ENCODE measurements at places on chromosomes 3 and 15.

DNA sequence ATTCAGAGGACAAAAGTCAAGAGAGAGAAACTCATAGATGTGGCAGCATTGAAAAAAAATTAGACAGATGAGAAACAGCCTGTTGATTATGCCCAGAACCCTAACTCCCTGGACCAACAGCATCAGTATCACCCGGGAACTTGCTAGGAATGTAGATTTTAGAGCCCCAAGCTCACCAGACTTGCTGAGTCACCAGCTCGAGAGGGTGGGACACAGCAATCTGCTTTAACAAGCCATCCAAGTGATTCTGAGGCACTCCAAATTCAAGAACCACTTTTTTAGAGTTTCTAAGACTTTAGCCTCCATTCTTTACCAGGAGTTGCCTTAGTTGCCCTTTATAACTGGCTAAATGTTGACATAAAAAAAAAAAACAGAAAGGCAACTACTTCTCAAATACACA is 70.9 kb downstream of the CGGBP1 start:
- no peak for DNase-seq

DNA sequence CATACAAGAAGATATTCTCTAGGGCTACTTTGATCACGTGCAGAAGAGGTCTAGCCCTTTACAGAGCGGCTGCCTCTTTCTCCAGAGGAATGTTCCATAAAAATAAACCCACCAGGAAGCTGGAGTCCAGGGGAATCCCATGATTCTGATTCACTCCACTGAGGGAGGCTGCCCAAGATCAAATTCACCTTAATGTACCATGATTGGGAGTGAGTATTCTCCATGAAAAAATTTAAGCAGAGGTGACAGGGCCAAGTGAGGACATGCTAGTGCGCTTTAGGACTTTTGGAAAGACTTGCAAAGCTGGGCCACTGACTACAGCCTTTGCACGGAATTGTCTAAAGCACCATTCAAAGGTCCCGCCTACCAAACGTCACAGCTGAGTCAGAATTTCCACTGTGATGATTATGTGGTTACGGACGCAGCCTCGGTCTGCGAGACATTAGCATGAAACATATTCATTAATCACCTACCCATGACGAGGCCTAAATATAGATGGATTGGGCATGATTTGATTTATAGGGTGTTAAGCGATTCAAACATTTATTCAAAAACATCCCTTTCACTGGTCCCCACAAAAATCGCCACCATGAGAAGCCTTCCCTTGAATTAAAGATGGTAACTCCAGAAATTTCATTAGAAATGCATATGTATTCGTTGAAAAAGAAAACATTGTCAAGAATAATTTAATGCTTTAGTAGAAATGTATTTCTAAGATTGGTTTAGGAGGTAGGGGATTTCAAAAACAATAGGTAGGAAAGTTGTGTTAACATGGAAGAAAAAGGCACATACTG is 152.6 kb downstream of the GREM1 start:
- no peak for DNase-seq

DNA sequence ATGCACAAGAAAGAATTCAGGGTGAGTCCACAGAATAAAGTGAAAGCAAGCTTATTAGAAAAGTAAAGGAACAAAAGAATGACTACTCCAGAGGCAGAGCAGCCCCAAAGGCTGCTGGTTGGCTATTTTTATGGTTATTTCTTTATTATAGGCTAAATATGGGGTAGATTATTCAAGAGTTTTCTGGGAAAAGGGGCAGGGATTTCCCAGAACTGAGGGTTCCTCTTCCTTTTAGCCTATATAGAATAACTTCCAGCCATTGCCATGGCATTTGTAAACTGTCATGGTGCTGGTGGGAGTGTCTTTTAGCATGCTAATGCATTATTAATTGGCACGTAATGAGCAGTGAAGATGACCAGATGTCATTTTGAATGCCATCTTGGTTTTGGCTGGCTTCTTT is 13.6 kb downstream of the GLDN start:
- no peak for DNase-seq

DNA sequence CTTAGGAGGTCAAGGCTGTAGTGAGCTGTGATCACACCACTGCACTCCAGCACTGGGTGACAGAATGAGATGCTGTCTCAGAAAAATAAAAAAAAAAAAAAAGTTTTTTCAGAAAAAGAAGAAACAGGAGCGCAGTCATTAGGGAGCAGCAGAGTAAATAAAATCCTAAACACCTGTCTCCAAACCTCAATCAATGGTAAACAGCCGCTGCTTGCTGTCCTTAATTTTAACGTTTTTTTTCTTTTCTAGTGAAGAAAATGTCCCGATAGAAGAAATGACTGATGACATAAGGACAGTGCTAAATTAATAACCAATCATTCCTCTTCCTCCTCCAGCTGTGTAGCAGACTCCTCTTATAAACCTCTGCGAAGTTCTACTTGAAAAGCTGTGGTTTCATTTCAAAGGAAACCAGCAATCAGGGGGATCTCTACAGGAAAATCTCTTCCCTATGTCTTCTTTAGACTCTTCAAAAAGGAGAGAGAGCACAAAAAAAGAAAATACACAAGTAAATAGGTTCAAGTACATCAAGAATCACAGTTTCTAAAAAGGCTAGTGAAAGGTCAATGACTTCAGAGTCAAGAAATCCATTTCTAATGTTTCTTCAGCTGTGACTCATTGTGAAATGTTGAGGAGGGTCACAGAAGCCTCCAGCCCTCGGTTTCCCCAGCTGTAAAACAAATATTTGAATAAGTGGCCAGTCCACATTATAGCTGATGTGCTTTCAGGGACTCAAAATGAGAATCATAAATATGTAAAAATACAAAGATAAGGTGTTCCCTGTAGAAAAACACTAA is 127.6 kb downstream of the TMCO5A start:
- DNase-seq, result no peak

DNA sequence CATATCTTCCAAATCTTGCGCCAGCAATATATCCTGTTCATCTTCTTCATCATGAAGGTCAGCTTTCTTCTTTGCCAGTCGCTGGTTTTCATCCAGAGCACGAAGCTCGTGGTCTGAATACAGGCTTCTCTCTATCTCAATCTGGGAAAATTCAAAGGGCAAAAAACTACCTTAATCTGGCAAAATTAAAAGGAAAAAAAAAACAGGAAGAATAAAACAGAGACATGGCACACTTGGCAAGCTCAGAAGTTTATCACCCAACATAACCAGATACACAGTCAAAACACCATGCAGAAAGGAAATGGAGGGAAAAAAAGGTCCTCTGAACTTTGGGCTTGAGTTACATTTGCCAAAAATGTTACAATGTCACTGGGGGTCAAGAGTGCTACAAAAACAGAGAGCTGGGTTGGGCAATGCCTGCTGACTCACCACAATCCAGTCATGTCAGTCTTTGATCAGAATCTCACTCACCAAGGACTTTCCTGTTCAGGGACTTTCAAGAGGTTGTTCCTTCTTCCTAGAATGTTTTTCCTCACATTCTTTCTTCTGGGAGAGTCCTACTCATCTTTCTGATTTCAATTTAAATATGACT is 1.5 kb downstream of the MRPL46 start:
- DNase-seq, result no peak

DNA sequence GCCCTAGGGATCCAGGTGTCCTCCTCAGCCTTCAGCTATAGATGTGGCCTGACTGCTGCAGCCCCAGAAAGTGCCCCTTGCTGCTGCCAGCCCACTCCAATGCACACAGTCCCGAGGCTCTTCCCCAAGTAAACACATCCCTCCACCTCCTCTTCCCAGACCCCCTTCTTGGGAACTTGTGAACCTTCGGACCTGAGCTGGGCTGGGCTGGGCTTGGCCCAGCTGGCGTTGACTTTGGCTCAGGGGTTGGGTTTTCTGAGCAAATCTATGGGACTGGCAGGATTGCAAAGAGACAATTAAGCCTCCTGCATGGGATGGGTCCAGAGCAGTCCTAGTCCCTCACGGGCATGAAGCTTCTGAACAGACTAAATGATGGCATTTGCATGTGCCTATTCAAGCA is 14.7 kb downstream of the VIPR1 start:
- DNase-seq, result no peak

DNA sequence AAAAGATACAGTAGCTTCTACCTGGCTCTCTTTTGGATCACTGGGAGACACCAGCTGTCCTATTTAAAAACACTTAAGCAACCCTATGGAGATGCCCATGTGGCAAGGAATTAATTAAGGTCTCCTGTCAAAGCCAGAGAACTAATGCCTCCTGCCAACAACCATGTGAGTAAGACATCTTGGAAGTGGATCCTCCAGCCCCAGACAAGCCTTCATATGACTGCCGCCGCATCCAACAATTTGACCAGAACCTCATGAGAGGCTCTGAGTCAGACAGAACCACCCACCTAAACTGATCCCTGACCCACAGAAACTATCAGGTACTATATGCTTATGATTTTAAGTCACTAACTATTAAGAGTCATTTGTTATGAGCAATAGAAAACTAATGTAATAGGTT is 22.3 kb downstream of the IFT80 start:
- no peak for DNase-seq

GRCh38 chr3:94548581-94549316 is 485.9 kb downstream of the NSUN3 start:
- no peak for DNase-seq

DNA sequence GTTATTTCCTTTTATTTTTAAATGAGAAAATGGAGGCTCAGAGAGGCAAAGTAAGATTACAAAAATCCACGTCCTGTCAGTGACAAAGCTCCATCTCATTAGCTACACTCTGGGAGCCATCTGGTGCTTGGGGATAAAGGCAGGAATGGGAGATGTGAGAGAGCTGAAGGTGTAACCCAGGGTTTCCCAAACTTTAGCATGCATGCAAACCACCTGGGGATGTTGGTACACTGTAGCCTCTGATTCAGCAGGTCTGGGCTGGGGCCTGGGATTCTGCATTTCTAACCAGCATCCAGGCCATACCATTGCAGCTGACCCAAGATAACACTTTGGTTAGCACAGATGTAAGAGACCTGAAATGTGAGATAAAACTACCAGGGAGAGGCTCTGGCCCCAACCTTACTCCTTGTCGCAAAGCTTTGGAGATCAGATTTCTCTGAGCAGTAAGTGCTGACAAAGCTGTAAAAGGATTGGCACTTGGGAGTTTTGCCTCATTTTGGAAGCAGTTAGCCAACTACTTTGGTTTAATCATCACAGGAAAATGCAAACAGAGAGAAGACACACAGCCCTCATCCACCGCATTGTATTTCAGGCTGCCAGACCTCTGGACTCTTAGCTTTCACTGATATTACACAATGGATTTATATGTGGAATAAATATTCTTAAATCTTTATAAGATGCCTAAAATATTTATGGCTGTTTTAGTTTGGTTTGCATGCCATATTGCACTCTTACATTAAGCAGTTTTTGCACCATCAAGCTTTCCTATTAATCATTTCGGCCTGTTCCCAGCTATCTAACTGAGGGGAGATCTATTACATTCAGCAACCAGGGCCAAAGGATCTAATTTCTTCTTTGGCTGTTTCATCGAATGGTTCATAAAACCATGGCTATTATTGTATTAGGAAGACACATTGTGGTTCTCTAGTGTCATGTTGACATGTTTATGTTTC is 263.0 kb downstream of the EBLN2 start:
- DNase-seq, result peak; percentile 54

- DNase-seq, result no peak
These were observed 76.6 kb downstream of the IL12A start for GRCh38 chr3:160065282-160065681.

DNA sequence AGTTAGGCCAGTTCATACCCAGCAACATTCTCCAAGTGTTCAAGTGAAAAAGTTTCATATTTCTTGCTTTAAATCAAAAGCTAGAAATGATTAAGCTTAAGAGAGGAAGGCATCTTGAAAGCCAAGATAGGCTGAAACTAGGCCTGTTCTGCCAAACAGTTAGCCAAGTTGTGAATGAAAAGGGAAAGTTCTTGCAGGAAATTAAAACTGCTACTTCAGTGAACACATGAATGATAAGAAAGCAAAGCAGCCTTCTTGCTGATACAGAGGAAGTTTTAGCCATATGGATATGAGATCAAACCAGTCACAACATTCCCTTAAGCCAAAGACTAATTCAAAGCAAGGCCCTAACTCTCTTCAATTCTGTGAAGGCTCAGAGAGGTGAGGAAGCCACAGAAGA is 274.7 kb downstream of the TUSC7 start:
- DNase-seq, result no peak

DNA sequence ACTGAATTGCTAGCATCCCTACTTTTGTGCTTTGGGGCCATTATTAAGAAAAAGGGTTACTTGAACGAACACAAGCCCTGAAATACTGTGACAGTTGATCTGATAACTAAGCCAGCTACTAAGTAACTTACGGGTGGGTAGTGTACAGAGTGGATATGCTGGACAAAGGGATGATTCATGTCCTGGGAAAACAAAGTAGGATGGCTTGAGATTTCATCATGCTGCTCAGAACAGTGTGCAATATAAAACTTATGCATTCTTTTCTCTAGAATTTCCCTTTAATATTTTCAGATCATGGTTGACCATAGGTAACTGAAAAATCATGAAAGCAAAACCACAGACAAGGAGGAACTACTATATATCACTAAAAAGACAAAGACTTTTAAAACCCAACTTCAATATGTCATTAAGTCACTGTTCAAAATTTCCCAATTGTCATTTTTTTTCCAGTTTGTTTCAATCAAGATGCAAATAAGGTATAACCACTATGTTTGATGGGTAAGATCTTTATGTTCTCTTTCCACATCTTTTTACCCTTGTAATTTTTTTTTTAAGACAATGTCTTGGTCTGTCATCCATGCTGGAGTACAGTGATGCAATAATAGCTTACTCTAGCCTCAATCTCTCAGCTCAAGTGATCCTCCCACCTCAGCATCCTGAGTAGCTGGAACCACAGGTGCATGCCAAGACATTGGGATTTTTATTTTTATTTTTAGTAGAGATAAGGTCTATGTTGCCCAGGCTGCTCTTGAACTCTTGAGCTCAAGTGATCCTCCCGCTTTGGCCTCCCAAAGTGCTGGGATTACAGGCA is 67.7 kb downstream of the IFT80 start:
- DNase-seq, result no peak

DNA sequence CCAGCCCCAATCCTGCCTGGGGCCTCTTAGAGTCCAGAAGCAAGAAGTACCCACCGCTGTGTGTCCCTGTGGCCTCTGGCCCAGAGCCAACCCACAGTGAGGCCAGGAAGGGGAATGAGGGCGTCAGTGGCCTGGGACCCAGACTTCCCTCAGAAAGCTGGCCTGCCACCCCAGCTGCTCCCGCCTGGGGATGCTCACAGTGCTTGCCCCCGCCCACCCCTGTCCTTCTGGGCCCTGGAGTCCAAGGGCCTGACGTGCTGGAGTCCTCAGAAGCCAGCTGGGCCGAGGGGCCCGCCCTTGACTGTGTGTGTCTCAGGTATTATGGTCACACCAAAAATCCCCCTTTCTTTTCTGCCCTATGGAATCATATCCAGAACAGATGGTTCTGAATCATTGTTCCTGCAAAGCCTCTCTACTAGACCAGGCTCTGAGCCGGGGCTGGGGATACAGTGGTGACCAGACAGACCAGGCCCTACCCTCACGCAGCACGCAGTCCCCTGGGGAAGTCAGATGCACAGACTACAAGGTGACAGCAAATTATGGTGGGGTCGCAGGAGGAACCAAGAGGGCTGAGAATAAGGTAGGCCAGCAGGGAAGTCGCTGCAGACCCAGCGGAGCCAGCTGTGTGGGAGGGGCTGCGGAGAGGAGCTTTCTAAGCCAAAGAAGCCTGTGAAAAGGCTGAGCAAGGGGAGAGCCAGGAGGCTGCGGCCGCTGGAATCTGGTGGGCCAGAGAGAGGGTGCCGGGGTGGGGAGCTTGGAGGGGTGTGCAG is 99.1 kb downstream of the VGLL4 start:
- DNase-seq, result no peak
